ENCODE measurements at places on chromosomes 11 and 22.
A peak's percentile ranks its signal among the peaks of the same experiment; 100 is the strongest.

DNA sequence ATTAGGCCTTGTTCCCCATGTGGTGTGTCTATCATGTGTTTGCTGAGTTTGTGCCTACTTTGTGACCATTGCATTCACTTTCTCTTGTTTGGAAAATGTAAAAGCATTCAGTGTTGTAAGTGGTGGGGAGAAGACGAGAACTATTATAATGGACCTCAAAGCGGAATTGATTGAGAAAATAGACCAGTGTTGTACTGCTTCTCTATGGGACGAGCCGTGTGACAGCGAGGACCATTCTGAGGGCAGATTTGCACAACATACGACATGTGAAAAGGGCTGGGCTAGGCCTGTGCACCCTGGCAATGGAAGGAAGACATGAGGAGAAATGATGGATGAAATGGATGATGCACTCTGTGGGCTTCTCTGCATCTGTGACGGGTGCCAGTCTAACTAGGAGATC lies 233.5 kb downstream of the DSCAML1 start:
- DNase-seq, result peak; percentile 25

GRCh38 chr22:26993886-26994285 lies 336.5 kb downstream of the MIAT start:
- DNase-seq, result no peak

DNA sequence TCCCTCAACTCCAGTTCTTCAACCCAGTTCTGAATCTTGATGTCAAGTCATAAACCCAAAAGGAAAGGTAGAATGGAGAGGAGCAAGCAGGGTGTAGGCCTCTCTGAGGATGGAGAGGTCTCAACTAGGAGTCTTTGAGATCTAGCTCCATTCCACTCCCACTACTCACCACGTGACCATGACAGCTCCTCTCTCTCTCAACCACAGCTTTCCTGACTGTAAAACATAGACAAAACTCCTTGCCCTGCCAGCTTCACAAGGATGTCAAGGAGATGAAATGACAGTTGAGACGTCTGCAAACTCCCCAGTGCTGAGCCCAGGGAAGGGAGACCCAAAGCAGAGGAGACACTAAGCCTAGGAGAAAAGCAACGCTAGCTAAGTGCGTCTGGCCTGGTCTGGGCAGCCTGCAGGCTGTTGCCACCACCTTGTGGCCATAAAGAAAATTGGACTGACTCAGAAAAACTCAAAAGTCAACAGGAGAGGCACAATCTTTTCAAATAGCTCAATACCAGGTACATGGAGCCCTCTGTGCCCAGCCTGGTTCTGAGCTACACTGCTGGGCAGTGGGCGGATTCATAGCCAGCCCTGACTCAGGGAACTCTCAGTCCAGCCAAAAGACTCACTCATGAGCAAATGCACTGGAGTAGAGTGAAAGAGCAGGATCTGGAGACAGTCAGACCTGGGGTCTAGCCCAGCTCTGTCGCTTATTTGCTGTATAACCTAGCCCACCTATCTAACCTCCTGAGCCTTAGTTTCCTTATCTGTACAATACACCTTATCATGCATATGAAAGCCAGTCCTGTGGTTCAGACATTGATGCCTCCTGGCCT lies 3.4 kb downstream of the CLPB start:
- DNase-seq, result no peak

DNA sequence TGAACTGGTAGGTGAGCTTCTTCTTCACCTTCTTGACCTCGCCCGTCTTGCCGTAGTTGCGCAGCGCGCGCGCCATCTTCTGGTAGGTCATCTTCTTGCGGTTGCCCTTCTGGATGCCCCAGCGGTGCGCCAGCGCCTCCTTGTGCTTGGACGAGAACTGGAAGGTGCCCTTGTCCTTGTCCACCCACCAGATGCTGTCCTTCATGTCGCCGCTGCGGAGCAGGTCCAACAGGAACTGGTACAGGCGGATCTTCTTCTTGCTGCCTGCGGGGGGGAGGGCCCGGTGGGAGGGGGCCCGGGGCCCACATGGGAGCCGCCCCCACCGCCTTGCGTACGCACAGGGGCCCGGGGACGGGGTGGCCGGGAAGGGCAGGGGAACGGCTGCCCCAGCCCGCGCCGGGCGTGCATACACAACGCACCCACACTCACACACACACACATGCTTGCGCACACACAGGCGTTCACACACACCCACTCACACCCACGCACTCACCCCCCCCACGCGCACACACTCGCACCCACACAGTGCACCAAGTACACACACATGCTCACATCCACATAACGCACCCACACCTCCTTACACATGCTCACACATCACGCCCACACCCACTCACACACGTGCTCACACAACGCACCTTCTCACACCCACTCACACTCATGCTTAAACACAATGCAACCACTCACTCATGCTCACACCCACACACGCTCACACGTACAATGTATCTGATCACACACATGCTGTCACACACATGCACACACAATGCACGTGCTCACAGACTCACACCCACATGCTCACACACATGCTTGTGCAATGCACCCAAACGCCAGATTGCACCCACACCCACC lies 3.0 kb upstream of the MYBPC3 start:
- peak; percentile 96 for DNase-seq

DNA sequence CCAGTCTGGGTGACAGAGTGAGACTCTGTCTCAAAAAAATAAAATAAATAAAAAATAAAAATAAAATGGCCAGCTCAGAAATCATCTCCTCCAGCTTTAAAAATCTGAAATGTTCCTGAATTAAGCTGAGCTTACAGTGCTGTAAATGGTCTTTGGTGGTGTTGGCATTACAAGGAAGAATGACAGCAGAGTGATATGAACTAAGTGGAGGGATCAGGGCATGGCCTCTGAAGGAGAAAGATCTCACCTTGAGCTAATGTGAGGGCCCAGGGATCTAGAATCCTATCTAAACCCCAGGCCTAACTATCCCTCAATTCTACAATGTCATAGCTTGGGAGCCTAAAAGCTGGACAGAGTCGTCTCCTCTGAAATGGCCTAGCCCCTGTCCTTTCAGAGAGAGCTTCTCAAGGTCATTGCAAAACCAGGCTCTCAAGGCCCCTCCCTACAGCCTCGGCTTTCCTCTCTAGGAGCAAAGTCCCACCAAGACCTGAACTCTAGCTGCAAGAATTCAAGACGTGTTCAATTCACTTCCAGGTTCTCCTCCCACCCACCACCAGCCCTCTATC lies 345.4 kb downstream of the BUD13 start:
- DNase-seq, result no peak

GRCh38 chr22:33781411-33781810 lies 138.9 kb downstream of the LARGE1 start:
- DNase-seq, result no peak

GRCh38 chr11:60589611-60590010 lies 74.4 kb downstream of the MS4A13 start:
- no peak for DNase-seq

- no peak for DNase-seq
These were observed 44.9 kb downstream of the TTC17 start for GRCh38 chr11:43403357-43404231.

DNA sequence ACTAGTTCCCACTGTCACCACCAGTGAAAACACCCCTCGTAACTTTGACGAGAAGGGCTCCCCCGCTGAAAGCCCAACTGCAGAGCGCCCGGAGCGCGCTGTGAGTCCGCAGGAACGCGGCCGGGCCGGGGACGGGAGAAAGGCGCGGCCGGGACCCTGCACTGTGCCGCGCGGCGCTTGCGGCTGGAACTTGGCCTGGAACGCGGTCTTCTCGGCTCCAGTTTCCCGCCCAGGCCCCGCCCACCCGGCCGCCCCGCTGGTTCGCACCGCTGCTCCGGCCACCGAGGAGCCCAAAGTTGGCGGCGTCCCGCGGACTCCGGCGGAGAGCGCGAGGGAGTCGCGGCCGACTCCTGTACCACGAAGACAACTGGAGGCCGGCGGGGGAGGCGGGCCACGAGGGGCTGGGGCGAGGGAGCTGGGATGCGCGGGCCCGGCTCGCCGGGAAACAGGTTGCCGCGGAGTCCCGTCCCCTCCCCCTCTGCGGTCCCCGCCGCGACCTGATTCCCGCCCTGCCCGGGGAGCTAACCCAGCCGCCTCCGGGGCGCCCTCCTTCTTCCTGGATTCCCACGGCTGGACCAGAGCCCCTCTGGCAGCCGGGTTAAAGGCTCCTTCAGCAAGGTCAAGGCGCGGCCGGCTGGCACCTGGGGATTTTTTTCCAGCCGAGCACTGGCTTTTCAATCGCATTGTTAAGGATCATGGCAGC lies 3.4 kb downstream of the TENM4 start:
- peak; percentile 85 for DNase-seq

DNA sequence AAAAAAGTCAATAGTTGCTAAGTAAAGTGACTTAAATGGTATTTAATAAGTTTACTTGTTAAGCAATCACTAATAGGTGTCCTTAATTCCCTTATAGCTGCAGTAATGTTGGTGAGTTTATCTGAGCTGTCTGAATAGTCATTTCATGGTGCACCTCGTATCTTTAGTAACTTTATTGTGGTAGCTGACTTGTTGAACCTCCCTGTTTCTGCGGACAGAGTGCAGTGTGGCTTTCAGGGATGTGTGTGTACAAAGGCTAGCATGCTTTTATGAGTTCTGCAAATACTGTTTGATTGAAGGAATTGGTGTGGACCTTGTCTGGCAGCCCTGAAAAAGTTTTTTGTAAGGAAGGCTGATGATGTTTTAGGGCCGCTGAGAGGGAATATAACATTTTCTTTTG lies 2.6 kb downstream of the ZNRF3 start:
- DNase-seq, result no peak

DNA sequence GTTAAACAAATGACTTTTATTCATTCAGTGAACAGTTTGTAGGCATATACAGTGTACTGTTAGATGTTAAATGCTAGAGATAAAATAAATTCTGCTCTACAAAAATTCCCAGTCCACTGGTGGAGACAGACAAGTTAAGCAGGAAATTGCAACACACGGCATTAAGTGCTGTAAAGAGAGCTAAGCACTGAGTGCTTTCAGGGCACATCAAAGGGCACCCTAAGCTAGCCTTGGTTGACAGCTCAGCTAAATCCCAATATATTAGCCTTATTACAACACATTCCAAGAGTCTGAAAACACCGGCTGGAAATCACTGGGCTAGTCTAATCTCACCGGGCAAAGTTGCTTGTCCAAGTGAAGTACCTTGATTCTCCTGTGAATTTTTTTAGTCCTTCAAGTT lies 55.1 kb downstream of the NOX4 start:
- no peak for DNase-seq

GRCh38 chr11:44566952-44567875 lies 1.8 kb downstream of the CD82 start:
- DNase-seq, result peak; percentile 51

DNA sequence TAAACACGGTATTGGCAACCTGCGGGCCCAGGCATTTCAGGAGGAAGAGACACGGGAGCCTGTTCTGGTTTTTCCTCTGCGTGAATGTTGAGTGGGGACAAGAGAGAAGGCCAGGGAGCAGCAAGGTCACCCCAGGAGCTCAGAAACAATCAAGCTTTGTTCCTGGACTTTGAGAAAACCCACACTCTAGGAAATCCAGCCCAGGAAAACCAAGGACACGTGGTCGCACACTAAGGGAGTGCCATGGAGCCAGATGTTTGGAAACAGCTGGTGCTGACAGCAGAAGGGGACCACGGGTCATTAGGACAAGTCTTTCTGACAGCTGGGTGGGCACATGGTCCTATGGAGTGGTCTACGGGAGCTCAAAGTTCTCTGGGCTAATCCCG lies 44.1 kb downstream of the MYH9 start:
- no peak for DNase-seq

- peak; percentile 77 for DNase-seq
These were observed 18.5 kb upstream of the MUC2 start for GRCh38 chr11:1055990-1056771.
